ENCODE measurements at places on chromosomes 1 and 21.

DNA sequence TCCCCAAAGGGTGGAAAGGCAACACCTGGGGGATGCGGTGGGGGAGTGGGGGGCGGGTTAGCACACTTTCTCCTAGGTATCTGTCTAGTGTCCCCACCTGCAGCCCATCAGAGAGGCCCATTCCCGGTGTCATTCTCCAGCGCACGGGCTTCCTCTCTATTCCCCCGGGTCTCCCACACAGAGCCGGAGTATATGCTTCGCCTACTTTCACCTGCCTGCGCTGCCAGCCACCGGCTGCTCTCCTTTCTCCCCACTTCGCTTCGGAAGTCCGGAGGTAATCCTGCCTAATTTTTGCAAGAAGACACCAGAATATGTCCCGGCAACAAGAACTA lies 852 bp downstream of the RGS7 start:
- DNase-seq = no peak

DNA sequence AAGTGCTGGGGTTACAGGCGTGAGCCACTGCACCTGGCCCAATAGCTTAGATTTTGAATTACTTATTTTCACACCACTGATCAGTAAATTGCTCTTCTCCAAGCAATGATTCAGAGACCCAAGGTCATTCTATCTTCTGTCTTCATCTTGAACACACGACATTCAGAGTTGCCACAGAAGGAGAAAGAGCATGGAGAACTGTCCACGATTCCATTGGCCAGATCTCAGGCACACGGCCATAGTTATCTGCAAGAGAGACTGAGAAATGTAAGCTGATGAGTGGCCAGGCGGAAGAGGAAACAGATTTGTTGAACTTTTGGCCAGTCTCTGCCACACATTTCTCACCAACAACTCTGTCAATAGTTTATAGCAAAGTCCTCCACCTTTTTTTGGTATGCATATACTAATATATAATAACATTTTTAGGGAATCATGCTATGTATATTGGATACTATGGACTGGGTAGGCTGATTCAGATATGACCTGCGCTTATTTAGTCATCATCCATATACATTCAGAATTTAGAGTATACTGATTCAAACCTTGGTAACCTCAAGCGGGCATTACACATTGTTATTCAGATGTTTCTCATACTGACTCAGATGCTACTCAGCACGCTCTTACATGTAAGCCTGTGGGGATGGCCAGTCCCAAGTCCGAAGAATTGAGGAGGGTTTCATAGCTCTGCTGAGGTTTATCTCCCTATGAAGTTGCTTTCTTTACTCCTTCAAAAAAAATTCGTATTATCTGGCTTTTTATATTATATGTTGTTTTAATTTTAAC lies 25.5 kb upstream of the CAP1 start:
- DNase-seq = no peak

GRCh38 chr1:36236302-36236701 lies 12.1 kb downstream of the THRAP3 start:
- DNase-seq = peak; percentile 3

DNA sequence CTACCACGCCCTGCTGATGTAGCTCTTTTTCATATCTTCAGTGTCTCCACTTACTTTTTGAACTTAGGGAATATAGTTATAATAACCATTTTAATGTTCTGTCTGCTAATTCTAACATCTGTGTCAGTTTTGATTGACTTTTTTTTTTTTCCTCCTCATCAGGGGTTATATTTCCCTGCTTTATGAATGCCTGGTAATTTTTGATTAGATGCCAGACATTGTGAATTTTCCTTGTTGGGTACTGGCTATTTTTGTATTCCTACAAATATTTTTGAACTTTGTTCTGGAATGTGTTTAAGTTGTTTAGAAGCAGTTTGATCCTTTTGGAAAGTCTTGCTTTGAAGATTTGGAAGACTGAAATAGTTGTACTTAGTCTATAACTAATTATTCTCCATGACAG lies 82.1 kb downstream of the ROR1 start:
- no peak for DNase-seq

DNA sequence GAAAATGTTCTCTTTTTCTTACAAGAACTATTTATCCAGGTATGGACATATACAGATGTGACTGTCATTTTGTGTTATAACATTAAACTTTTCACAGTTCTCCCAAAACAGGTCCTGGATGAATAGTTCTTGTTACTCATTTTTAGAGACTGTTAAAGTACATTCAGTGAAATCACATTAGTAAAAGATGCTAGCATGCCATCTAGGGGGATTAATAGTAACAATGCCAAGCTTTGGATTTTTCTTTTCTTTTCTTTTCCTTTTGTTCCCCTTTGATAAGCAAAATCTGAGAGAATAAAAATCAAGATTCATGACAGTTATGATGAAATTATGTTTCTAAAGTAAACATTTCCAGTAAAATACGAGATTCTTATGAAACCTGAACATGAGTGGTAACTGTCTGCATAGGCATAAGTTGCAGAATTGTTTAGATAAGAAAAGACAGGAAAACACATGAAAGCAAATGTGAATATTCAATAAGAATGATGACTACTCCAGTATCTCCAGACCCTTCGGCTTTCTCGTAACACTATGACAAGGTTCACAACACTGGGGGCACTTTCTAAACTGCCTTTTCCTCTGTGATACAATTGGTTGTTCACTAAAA lies 77.5 kb downstream of the TPR start:
- no peak for DNase-seq

- peak; percentile 61 for DNase-seq
Observed at GRCh38 chr1:93448292-93448982, 519 bp downstream of the FNBP1L start.

GRCh38 chr1:201966171-201966570 lies 10.9 kb downstream of the TIMM17A start:
- no peak for DNase-seq

DNA sequence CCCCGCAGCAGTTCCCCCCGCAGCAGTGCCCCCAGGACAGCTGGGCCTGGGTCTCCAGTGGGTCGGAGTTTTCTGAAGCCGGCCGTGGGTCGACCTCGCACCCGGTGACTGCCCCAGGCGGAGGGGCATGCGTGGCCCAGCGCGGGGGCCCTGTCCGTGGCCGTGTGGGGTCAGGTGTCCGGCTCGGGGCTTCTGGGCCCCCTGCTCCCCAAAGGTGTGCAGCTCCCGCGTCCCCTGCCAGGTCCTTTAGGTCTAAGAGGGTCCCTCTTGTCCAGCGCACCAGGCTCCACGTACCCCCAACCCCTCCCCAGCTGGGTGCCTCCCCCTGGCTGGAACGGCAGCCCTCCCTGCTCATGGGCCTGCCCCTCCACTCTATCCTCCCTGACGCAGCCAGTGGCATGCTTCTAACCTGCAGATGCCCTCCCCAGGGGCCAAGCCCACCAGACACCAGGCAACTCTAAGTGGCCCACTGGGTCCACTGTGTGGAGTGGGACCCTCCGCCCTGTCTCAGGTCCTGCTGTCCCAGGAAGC lies 5.9 kb upstream of the HES4 start:
- DNase-seq = no peak

DNA sequence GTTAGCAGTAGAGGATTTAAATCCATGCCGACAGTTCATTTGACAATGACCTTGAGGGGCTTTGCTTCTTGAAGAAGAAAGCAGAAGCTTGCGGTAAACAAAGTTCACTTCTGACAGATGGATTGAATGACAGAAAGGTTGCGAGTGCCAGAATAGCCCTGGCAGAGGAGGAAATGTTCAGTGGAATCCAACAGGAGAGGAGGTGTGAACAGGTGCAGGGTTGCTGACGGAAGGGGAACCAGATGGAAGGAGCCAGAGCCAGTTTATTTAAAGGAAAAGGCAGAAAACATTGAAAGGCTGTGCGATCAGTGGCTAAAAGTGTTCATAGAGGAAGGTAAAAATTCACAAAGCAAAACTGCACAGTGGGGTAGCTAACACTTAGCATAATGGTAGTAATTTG lies 141.0 kb downstream of the SDCCAG8 start:
- DNase-seq = no peak

DNA sequence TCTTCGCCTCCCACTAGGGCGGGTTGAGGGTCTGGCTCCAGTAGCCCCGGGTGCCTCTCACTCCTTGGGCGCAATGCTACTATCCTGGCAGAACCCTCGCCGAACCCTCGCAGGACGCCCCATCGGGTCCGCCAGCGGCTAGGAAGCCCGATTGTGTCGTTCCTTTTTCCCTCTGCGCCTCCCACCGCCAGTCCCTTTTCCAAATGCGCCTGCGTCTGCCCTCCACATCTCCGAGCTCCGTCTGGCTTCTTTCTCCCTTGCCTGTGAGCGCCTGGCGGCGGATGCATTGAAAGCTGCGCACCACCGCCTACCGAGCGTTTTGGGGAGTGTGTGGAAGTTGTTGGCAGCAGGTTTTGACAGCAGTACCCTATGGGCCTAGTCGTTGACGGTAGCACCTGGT lies 1.0 kb upstream of the DIRAS3 start:
- no peak for DNase-seq

DNA sequence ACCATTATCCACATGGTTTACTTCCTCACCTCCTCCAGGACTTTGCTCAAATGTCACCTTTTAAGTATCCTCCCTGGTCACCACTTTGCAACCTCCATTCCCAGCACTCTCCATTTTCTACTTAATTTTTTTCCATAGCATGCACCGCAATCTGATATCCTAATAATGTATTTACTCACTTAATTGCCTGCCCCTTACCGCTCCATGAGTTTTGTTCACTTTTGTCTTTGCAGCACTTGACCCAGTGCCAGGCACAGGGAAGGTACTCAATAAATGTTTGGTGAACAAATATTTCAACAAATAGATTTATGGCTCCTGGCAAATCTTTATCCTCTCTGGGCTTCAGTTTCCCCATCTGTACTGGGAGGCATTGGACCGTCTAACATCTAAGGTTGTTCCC lies 53.6 kb downstream of the UBE2T start:
- no peak for DNase-seq

DNA sequence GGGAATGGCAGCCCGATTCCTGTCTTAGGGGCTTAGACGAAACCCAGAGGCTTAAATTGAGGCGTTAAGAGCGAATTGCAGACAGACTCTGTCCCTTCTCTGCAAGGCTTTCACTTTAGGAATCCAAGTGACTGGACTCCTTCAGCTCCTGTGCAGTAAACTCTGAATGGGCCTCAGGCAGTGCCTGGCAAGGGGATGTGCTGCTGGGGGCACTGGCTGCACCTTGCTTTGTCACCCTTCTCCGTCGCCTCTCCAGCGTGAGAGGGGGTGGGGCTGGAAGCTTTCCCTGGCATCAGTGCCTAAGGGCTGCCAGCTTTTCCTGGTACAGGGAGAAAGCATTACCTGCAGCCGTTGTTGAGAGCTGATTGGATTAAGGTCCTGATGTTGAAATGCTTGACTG lies 39.9 kb upstream of the NFASC start:
- no peak for DNase-seq

DNA sequence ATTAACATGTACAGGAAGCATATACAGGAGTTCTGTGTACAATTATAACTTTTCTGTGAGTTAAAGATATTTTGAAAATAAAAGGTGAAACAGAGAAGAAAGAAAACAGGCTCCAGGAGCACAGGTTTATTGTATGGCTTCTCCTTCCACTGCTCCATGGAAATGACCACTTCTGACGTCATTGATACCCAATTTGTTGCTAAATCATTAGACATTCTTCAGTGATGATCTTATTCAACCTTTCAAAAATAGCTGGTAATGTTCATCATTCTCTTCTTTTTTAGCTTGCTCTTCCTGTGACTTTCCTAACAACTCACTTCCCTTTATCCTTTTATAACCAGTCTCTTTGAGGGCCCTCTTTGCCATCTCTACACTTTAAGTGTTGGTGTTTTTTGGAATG lies 77.8 kb downstream of the KCNK2 start:
- DNase-seq = no peak

- DNase-seq = no peak
Observed at GRCh38 chr1:212529211-212529741, 79.3 kb upstream of the ATF3 start.

GRCh38 chr1:55353707-55354620 lies 138.8 kb upstream of the USP24 start:
- DNase-seq = no peak

DNA sequence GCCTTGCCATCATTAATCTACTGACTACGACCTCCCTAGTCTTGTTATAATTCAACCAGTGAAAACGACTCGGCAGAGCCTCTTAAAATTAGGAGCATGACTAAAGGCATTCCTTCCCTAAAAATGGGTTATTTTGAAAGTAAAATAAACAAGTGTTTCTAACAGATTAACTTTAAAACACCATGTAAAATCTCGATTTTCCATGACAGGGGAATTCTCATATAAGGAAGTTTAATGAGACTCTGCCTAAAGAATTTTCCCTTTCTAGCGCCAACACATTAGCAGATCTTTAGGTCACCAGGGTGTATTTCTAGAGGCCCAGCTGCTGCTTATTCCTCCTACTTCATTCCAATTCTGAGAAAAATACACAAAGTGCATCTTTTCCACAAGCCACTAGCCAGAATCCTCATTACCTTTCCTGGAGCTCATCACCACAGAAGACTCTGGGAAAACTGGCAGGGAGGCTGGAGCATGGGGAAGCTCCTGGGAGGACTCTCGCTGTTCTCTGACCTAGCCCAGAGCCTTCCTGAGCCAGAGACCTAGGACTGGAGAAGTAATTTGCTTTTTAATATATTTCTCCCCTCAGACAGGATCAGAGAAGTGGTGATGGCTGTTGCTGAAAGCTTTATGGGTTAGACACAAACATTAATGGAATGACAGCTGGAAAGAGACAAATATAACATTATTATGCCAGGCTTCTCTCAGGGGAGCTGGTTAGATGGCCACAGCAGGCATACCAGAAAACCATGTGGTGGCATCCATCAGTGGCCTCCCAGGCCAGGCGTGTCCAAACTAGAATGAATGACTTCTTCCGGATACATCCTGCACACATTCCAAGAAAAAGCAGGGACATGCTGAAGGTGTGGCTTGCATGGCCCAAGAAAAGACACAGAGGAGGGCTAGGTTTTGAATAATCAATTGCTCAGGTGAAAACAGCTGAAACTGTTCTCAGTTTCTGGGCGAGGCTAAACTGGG lies 63.6 kb upstream of the CTTNBP2NL start:
- DNase-seq = no peak

DNA sequence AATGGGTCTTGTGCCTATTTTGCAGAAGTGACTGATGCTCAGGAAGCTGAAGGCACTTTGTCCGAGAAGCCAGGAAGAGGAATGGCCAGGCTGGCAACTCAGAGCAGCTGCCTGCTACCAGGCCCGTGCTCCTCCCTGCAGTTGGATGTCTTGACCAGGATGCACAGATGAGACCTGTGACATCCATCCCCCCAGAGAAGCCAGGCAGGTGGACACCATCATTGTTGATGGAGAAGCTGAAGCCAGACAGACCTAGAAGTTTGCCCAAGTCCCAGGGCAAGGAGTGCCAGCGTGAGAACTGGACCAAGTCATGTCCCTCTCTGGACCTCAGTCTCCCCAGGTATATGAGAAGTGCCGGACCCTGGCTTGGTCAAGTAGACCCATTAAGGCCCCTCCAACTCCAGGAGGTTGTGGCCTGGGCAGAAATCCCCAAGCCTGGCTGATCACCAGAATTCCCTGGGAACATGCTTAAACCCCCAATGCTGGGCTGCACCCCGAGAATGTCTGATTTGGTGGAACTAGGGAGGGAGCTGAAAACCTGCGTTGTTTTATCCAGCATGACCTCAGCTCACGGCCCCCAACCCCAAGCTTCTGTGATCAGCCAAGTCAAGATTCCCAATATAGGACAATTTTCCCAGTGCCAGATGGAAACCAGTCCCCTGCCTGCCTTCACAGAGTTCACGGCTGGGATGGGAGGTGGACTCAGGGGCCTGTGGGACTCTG lies 82.4 kb downstream of the CAMK2N1 start:
- no peak for DNase-seq
